ENCODE measurements at places on chromosomes 5 and 9.

DNA sequence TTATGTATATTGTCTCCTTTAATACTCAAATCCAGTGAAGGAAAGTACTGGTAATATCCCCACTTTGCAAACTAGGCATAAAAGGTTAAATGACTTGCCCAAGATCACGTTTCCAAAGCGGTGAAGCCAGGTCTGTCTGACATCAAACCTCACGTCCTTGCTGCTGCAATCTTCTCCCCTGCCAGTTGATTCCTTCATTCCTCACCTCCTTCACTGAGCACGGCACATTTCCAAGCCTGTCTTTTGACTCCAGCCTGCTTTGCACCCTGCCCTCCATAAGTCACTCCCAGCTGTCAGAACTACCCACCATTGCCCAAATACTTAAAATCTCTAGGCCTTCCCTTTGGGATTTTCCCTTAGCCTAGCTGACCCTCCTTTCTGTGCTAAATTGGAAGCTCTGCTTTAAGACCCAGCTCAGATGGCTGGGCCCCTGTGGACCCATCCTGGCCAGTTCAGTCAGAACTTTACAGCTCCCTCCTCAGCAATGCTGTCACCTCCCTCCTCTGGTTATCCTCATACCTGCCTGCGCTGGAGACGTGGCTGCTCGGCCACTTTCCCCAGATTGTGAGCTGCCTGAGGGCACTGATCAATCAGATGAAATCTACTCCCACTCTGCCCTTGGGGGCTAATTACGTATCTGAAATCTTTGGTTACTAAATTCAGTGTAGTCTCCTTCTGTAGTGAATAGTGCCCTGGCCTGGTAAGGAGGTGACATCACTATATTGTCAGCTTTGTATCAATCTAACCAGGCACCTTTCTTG lies 51.2 kb downstream of the SLC36A1 start:
- no peak for DNase-seq

- no peak for DNase-seq
Observed at GRCh38 chr5:101611039-101611438, 685.0 kb downstream of the SLCO4C1 start.

- no peak for DNase-seq
Observed at GRCh38 chr5:148974642-148975327, 88.1 kb downstream of the SH3TC2 start.

DNA sequence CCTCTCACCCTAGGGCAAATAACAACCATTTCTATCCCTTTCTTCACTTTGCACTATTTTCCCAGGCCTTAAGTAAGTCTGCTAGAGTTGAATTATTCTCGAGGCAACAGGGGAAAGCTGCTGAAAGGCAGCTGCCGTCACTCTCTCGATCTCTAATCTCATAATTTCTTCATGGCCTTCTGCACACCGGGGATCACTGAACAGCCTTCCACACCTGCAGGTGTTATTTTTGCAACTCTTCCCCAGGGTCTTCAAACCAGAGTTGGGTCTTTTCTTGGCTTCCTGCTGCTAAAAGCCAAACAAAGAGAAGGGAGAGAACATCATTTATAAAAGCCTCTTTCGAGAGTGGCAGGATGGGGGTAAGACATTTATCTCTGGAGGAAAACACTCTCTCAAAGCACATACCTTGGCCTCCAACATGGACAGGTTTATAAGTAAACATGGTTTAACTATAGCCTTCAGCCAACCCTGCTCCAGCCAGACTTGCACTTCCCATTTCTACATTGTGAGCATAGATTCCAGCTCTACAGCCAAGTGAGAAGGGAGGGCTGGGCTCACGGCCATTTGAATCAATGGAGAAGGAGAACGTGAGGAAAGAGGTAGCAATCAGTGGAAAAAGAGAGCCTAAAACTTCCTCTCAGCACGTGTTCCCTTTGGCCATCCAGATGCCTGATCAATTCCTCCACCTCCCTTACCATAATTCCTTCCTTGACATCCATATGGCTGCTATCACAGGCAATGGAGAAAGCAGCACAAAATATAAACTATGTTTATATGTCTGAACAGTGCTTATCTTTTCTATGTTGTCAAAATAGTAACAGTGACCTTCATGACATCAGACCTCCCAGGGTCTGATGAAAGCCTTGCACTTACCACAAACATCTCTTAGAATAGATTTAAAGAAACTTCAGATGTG lies 464.9 kb downstream of the TLE1 start:
- DNase-seq = no peak

GRCh38 chr5:150503386-150503785 lies 4.5 kb upstream of the NDST1 start:
- DNase-seq = no peak

- DNase-seq = no peak
Observed at GRCh38 chr5:10456583-10457420, 15.1 kb downstream of the ROPN1L start.

- no peak for DNase-seq
Observed at GRCh38 chr5:159797261-159797970, 118.9 kb upstream of the ADRA1B start.

- DNase-seq = no peak
Observed at GRCh38 chr5:168796000-168796399, 216.8 kb upstream of the PANK3 start.

DNA sequence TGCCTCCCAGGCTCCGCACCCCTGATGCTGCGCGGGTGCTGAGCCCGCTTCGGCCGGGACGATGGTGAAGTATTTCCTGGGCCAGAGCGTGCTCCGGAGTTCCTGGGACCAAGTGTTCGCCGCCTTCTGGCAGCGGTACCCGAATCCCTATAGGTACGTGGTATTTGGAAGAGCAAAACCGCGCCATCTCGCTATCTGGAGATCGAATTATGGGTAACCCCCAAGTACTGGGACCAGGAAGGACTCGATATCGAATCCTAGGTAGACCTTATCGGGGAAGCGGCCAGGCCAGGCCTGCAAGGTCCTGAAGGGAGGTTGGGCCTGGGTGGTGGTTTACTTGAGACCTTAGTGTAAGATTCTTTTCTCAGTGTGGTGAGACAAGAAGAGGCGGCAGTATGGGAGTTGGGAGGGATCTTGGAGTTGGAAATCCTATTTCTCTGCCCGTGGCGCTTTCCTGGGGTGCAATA lies 359 bp downstream of the PRELID1 start:
- peak; percentile 17 for DNase-seq

DNA sequence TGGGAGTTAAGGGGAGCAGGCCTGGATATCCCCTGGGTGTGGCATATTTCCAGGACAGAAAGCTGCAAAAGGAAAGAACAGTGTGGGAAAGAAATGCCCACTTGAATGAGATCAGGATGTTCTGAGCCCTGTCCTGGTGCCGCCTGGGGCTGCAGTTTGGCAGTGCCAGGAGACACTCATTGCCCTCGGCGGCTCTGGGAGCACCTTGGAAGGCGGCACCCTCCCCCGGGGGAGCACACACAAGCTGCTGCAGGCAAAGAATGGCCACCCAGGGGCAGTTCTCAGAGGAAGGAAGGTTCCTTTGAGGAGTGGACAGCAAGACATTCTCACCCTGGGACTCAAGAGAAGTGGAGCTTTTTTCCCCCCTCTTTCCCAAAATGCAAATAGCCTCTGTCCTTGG lies 305.3 kb downstream of the NTRK2 start:
- no peak for DNase-seq

- DNase-seq = no peak
Observed at GRCh38 chr9:85173967-85174366, 504.4 kb downstream of the NTRK2 start.
